HFFc6 (cell line): ENCODE measurements at places on chromosomes 7 and 10.

DNA sequence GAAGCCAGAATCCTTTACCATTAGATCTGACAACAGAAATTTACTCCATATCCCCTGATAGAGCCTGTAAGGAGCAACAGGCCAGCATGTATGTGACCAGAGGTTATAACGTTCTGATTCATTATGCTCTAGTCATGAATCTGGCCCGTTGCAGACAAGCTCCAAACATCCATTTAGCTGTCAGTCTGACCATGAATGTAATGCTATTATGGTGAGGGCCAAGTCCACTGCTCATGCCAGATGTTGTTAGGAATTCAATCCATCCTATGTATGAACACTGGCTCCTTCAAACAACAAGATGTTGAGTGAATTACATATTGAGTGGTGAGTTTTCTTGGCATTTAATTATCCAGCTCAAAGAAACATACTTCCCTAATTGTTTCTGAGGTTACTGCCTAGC is 610.1 kb upstream of the ANKRD30A start:
- H3K4me3 ChIP-seq = no peak overlapping the region
- no peak overlapping the region for H3K27ac ChIP-seq
- no peaks in the 10 kb centered on the region; the same call in 1 of the 2 replicates for H3K27me3 ChIP-seq
- peaks cover 5% of the 10 kb centered on the region; the same call in 1 of the 2 replicates for H3K36me3 ChIP-seq

DNA sequence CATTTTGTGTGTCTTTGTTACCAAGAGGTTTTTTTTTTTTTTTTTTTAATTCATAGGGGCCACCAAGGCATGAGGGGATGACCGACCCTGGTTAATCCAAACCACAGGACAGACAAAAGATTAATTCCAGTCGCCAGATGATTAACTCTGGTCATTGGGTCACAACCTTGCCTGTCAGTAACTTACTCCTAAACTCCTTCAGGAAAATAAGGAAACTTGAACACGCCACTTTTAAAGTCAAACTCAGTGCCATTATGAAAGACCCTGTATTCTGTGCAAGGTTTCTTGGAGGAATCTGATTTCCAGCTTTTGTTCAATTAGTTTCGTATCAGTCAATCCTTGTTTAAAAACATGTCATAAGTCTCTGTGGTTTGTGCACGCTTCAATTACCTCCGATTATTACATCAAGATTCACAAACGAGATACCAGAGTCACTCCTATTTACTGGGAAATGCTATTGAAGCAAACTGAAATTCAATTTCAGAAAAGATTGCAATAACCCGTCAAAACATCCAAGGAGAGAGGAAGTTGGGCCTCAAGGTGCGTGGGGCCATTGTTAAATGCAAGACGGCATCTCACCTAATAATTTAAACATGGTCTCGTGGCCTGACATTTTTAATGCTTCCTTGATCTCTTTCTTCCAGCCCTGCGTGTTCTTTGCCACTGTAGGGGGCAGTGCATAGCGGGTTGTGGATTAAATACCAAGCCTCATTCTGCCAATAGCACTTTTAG is 44.0 kb downstream of the NRP1 start:
- H3K4me1 ChIP-seq = peaks cover 77% of the 10 kb centered on the region
- DNase-seq = no peak
- H3K27ac ChIP-seq = peak overlapping the region; percentile 96
- peaks cover 3% of the 10 kb centered on the region; the same call in 1 of the 2 replicates for H3K27me3 ChIP-seq
- H3K36me3 ChIP-seq = peaks cover 39% of the 10 kb centered on the region

GRCh38 chr10:44684661-44685060 is 226.5 kb upstream of the TMEM72 start:
- H3K4me1 ChIP-seq = no peaks in the 10 kb centered on the region; the same call in 1 of the 2 replicates
- H3K36me3 ChIP-seq = no peaks in the 10 kb centered on the region
- no peak for DNase-seq
- H3K4me3 ChIP-seq = no peak overlapping the region

- peaks cover 43% of the 10 kb centered on the region for H3K4me1 ChIP-seq
- H3K36me3 ChIP-seq = peaks cover 23% of the 10 kb centered on the region
- peak overlapping the region; percentile 57 for H3K27ac ChIP-seq
- H3K27me3 ChIP-seq = no peaks in the 10 kb centered on the region; the same call in 1 of the 2 replicates
- no peak for DNase-seq
Measured at GRCh38 chr7:1567049-1567771, 2.6 kb downstream of the PSMG3 start.

- no peaks in the 10 kb centered on the region for H3K36me3 ChIP-seq
- no peak for DNase-seq
Measured at GRCh38 chr10:18293536-18294510, 153.6 kb downstream of the CACNB2 start.

DNA sequence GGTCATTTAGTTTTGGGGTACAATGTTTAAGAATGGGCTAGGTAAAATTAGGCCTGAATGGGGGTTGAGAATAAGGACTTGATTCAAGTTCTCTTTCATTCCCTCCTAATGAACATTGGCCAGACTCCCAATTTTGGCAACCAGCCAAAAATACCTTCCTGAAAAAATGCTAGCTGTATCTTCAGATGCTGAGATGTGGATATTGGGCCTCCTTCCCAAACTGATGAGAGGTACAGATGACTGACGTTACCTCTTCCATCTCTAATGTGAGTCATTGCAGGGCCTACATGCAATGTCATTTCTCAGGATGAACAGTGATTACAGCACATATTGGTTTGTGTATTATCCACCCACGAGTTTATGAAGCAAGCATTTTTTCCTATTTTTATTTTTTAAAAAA is 151.6 kb downstream of the SND1 start:
- no peak overlapping the region for H3K27ac ChIP-seq
- H3K4me3 ChIP-seq = no peak overlapping the region
- peaks cover 8% of the 10 kb centered on the region for H3K4me1 ChIP-seq
- H3K27me3 ChIP-seq = no peaks in the 10 kb centered on the region; the same call in 1 of the 2 replicates
- DNase-seq = no peak
- peaks cover 13% of the 10 kb centered on the region for H3K36me3 ChIP-seq

GRCh38 chr10:48834189-48834965 is 105.3 kb downstream of the LRRC18 start:
- DNase-seq = no peak
- no peaks in the 10 kb centered on the region for H3K4me1 ChIP-seq
- H3K27me3 ChIP-seq = peaks cover 32% of the 10 kb centered on the region

GRCh38 chr7:81774551-81774950 is 4.7 kb upstream of the HGF start:
- no peak overlapping the region for H3K4me3 ChIP-seq
- DNase-seq = no peak
- H3K27ac ChIP-seq = no peak overlapping the region
- H3K4me1 ChIP-seq = peaks cover 20% of the 10 kb centered on the region
- H3K27me3 ChIP-seq = no peaks in the 10 kb centered on the region
- no peaks in the 10 kb centered on the region for H3K36me3 ChIP-seq

DNA sequence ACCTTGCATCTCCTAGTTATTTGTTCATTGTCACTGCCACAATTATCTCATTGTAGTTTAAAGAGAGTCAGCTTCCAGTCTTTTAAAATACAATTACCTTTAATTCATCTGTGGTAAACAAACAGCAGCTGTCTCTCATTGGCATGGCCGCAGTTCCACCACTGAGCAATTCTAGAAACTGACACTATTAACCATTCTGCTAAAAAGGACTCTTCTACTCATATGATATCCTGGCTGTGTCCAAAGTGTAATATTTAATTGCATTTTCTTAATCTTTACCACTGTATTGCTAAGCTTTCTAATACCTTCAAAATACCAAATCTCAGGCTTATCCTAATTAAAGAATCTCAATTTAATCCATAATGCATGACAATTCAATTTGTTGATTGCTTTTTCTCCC is 639.0 kb downstream of the AUTS2 start:
- no peak overlapping the region for H3K4me3 ChIP-seq
- DNase-seq = no peak
- H3K36me3 ChIP-seq = no peaks in the 10 kb centered on the region; the same call in 1 of the 2 replicates
- no peak overlapping the region for H3K27ac ChIP-seq
- H3K27me3 ChIP-seq = no peaks in the 10 kb centered on the region

- H3K36me3 ChIP-seq = no peaks in the 10 kb centered on the region
- no peaks in the 10 kb centered on the region for H3K4me1 ChIP-seq
- H3K27ac ChIP-seq = no peak overlapping the region
- H3K4me3 ChIP-seq = no peak overlapping the region
- peaks cover 30% of the 10 kb centered on the region for H3K27me3 ChIP-seq
Measured at GRCh38 chr7:76236224-76236623, 34.5 kb downstream of the SRRM3 start.

DNA sequence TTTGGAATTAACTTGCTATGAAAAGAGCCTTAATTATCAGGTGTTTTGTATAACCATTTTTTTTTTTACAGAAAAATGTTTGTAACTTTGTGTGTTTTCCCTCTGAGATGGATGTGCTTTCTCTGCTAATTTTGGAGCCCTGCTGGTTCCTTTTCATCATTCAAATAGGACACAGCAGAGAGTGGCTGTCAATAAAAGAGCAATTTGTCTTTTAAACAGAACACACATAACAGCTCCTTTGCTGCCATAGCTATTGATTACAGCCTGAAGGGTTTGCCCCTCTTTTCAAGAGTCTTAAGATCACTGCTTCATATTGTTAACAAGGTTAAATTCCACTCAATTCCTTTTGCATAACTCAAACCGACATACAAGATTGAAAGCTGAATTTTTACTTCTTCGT is 187.2 kb upstream of the MBL2 start:
- H3K4me1 ChIP-seq = no peaks in the 10 kb centered on the region
- no peak for DNase-seq
- no peaks in the 10 kb centered on the region for H3K27me3 ChIP-seq

DNA sequence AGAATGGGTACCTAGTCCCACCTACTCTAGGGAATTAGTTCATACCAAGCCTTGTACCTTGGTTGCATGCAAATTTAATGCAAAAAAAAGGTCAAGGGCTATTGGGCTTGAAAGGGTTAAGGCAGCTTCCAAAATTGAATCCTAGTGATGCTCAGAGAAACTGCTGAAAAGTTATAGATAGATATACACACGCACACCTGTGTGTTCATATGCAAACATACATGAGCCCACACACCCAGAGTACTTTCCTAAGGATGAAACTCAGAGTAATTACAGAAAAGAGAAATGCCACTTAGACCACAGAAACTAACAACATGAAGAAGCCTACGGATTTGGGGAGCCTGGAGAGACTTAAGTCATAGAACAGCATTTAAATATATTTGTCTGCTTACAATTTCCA is 1.5 kb downstream of the SLC25A13 start:
- peaks cover 2% of the 10 kb centered on the region; the same call in 1 of the 2 replicates for H3K27me3 ChIP-seq
- no peak for DNase-seq
- peaks cover 15% of the 10 kb centered on the region for H3K4me1 ChIP-seq
- H3K4me3 ChIP-seq = peak overlapping the region; percentile 89
- H3K27ac ChIP-seq = peak overlapping the region; percentile 83
- H3K36me3 ChIP-seq = no peaks in the 10 kb centered on the region

DNA sequence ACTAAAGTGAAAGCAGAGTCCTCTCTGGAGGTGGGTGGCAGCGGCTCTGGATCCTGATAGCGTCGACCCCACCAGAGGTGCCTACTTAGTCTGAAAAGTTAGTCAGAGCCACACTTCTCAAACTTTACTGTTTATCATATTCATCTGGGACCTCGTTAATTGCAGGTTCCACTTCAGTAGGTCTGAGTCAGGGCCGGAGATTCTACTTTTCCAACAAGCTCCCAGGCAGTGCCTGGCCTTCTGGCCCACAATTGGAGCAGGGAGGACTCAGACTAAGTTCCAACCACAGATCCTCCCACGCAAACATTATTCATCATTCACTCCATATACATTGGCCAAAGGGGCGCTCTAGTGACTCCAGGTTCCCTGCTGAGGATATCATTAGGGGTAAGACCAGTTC is 78.1 kb downstream of the VSTM4 start:
- peak; percentile 33 for DNase-seq
- H3K4me1 ChIP-seq = 0 out of 2 replicates have a peak, but pooled peaks cover 10% of the 10 kb centered on the region
- no peak overlapping the region for H3K4me3 ChIP-seq
- peaks cover 13% of the 10 kb centered on the region for H3K27me3 ChIP-seq
- H3K27ac ChIP-seq = no peak overlapping the region

- DNase-seq = no peak
- no peak overlapping the region for H3K27ac ChIP-seq
- peak overlapping the region; percentile 95 for H3K4me3 ChIP-seq
- H3K36me3 ChIP-seq = peaks cover 16% of the 10 kb centered on the region
- H3K4me1 ChIP-seq = peaks cover 36% of the 10 kb centered on the region
- H3K27me3 ChIP-seq = peaks cover 3% of the 10 kb centered on the region
Measured at GRCh38 chr10:72276421-72277339, 3.0 kb downstream of the DDIT4 start.

DNA sequence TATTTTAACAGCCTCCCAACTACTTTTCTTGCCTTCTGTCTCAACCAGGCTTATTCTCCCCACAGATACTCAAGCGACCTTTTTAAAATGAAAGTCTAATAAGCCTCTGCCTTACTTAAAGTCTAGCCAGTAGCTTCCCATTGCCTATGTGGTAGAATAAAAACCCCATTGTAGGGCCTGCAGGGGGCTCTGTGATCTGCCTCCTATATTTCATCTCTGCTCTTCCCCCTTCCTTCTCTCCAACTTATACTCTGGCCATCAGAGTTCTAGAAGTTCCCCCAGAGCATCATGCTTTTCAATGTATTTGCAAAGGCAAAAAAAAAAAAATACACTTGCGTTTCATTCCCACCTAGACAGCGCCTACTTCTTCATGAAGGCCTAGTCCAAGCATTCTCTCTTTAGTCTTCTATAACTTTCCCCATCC is 167.7 kb upstream of the ADO start:
- H3K4me3 ChIP-seq = no peak overlapping the region
- H3K36me3 ChIP-seq = no peaks in the 10 kb centered on the region
- peaks cover 17% of the 10 kb centered on the region for H3K4me1 ChIP-seq
- no peak for DNase-seq
- peaks cover 5% of the 10 kb centered on the region for H3K27me3 ChIP-seq

DNA sequence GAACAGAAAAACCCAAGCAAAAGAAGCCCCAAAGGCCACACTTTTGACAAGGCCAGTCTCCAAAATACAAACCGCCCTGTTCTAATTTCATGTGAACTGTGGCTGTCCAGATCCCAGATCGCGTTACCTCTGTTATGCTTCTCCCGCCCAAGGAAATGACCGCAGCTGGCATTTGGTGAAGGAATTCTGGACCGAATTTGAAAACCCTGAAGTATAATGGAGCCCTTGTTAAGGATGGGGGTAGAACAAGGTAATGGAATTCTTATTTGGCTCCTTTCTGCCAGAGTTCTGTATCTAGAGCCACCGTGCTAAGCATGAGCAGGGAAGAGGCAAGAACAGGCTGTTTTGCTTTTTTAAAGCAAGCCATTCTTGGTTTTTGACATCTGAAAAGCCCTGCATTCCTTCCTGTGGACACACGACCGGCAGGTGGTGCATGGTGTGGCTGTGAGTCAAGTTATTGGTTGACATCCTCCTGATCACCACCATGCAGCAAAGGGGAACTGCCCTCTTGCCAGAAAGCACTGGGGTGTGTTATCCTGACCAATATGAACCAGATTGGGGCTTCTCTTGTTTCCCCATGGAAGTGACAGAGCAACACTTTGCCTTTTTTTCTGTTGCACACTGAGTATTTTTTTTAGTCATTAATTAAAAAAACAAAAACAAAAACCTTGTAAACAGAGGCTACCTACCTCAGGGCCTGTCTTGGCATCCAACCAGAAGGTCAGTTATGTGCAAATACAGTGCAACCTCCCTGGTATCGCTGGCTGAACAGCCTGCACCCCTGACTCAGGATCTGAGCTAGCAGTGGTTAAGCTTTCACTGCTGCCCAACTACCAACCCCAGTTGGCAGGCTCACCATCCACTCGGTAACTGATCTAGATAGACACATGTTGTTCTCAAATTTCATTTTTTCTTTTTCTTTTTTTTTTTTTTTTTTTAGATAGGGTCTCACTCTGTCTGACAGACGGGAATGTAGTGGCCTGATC is 14.2 kb downstream of the UCMA start:
- H3K27me3 ChIP-seq = peaks cover 6% of the 10 kb centered on the region; the same call in 1 of the 2 replicates
- no peaks in the 10 kb centered on the region for H3K4me1 ChIP-seq
- H3K27ac ChIP-seq = no peak overlapping the region
- H3K4me3 ChIP-seq = no peak overlapping the region
- peak; percentile 5 for DNase-seq
